ENCODE measurements at places on chromosomes 3 and 15.

DNA sequence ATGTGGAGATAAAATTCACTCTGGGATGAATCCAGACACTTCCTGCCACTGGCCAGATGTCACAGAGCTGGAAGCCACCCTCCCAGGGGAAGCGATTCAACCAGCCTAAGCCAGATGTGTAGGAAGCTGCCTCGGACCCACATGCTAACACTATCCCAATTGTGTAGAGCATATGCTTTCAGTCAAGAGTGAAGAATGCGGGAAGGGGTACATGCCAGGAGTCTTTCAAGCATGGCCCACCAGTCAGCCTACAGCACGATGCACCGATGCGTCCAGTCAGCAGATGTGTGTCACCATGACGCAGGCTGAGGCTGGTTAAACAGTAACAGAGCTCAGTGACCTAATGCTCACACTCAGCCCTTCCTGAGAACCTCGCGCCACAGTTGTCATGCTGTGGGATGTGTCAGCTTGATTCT, 38.8 kb upstream of the BNC1 start:
- DNase-seq = no peak

GRCh38 chr15:60390231-60390630, 7.6 kb downstream of the ANXA2 start:
- no peak for DNase-seq

GRCh38 chr3:71874618-71875017, 89.7 kb upstream of the PROK2 start:
- peak; percentile 10 for DNase-seq

- no peak for DNase-seq
Observed at GRCh38 chr3:153574445-153574844, 412.4 kb downstream of the RAP2B start.
